ENCODE measurements at places on chromosomes 3 and 15.

GRCh38 chr3:36302158-36302509 lies 78.2 kb upstream of the STAC start:
- DNase-seq = no peak

GRCh38 chr15:89379251-89379695 lies 44.6 kb upstream of the POLG start:
- DNase-seq = peak; percentile 43

DNA sequence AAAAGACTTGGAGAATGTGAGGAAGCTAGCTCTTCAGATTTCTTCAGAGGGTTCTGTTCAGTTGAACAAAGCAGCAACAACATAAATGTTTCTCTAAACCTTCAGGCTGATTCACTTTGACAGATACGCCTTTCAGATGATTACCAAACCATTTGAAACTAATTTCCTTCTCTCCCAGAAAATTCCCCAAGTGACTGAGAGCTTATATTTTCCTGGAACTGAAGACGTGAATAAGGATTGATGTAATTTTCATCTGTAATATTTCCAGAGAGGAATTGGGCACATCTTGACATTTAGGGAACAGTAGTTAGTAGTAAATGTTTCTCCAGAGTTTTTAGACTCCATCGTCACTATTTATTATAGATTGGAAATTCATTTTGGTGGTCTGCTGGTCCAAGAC lies 108.6 kb upstream of the AADACL2 start:
- DNase-seq = no peak

DNA sequence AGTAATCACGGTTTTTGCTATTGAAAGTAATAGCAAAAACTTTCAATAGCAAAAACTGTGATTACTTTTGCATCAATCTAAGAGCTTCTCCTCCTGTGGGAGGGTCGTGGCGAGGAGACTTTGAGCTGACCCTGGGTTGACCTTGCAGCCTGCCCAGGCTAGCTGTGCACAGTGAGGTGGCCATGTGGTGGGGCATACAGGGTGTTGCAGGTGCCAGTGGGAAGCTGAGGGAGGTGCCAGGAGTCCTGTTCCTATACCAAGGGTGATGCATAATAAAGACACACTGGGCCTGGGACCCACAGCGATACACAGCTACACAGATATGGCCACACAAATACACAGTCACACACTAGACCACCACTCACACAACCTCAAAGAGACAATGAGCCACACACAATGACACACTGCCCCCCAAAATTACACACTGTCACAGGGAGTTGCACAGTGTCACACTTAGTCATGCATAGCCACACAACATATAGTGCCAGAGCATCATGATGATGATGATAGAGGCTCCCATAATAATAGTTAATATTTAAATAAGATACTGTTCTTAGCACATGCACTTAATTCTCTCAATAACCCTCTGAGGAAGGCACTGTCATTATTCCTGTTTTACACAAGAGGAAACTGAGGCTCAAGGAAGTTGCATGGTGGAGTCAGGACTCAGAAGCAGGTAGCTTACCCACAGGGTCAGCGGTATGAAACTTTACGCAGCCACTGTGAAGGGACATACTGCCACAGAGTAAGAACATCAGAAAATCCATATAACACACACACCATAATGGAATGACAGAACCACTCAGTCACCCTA lies 6.3 kb downstream of the PLCD1 start:
- no peak for DNase-seq

GRCh38 chr3:168489301-168489700 lies 393.6 kb upstream of the GOLIM4 start:
- DNase-seq = no peak

GRCh38 chr15:92930776-92931175 lies 30.7 kb downstream of the CHD2 start:
- no peak for DNase-seq

GRCh38 chr3:189496375-189497138 lies 134.6 kb upstream of the TP63 start:
- no peak for DNase-seq

DNA sequence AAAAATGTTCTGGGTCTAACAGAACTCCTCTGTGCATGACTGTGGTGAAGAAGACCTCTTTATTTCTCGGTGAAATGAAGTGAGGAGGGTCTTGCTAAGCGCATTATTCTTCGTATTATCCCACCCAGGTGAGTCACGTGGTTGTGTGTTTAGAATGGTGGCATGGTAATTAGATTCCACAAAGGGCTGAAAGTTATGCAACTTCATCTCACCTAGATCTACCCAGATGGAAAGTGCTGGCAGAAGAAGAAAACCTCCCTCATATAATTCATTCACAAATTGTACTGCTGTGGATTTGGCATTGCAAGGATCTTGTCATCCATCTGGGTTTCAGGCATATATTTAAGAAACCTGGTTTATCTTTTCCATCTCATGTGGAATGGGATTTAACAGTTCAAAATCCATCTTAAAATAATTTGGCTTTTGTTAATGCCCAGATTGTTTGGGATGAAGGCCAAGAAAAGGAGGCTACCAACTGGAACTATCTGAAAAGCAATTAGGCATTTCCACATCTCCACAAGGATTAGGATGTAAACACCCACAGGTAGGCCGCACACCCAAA lies 175.3 kb downstream of the PLCL2 start:
- DNase-seq = no peak

GRCh38 chr3:73874161-73874560 lies 249.4 kb upstream of the PDZRN3 start:
- DNase-seq = no peak

All from GM23338 (cell line).